ENCODE measurements at places on chromosomes 6 and 20.

DNA sequence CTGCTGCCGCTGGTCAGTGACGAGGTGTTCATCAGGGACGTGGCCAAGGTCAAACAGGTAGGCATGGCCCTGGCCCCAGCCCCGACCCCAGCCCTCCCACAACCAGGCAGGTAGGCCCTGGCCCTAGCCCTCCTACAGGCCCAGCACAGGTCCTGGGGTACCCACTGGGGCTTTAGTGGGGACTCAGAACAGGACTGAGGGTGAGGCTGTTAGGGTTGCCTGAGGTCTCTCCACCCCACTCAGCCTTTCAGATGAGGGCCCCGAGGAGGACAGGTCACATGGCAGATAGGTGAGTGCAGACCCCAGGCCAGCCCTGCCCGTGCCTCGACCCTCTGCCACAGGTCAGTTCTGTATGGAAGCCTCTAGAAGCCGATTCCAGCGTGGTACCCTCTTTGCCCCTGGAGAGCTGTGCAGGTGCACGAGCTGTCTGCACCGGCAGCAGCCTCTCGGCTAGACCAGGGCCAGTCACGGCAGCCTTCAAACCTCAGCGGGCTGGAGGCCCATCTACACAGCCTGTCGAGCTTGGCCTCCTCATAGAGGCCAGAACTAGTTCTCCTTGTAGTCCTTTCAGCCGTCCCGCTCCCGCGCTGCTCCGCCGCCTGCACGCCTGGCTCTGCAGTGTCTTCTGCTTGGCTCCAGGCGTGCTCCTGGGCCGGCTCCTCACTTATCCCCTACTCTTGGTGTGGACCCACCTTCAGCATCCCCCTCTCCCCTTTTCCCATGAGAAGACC is 35.5 kb downstream of the PYGB start:
- no peak for DNase-seq

DNA sequence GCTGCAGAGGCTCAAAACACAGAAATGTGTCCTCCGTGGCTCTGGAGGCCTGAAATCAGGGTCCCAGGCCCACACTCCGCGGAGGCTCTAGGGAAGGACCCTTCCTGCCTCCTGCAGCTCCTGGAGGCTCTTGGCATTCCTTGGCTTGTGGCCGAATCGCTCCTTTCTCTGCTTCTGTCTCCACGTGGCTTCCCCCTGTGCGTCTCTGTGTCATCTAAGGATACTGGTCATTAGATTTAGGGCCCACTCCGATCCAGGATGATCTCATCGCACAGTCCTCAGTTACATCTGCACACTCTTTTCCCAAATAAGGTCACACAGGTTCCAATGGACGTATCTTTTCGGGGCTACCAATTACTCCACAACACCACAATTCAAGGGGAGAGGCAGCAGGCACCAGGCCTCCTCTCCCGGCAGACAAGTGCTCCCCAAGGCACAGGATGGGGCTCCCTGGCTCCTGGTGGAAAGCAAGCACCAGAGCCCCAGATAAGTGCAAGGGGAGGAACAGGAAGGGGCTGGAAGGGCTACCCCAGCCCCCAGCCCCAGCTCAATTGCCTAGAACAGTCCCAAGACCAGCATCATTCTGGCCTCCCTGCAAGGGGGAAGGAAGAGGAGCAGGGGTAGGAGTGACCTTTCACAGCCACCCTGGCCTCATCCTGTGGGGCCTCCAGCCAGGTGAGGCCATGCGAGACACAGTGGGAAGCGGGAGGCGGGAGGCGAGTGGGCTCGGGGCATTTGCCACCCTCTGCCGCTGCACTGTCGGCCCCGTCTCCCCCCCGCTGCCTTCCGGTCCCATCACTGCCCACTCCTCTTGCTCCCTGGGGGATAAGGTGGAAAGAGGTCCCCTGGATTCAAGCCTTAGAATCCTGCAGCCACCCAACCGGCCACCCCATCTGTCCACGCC is 16.3 kb downstream of the NTSR1 start:
- DNase-seq = no peak

DNA sequence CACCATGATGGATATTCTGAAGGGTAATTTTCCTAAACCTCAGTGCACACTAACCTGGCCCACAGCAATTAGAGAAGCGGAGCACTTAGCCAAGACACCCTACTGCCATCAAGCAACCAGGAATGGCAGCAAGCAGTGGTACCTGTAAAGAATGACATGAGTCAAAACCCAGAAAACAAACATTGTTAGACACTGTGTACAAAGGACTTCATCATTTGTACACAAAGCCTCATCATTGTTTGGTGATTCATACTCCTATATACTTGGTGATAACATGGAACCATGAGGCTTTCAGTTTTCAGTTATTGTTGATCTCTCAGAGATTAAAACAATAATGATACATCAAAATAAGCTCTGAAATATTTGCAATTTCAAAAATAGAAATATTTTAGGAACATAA is 74.6 kb downstream of the MLIP start:
- DNase-seq = no peak

DNA sequence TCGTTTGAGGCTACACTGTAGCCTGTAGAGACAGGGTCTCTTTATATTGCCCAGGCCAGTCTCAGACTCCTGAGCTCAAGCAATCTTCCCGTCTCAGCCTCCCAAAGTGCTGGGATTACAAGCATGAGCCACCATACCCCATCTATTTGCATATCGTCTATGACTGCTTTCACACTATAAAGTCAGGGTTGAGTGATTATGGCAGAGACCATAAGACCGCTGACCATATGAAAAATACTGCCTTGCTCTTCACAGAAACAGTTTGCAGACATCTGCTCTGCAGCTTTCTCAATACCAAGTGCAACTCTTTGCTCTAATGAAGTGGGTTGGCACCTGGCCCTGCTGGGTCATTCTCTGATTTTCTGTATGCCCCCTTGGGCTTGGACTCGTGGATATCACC is 79.5 kb upstream of the PAK5 start:
- peak; percentile 62 for DNase-seq

- peak; percentile 85 for DNase-seq
Observed at GRCh38 chr20:44683263-44684046, 31.7 kb upstream of the CCN5 start.

- no peak for DNase-seq
Observed at GRCh38 chr6:149150801-149151398, 166.6 kb upstream of the TAB2 start.

GRCh38 chr20:45433976-45434375 is 18.0 kb downstream of the PIGT start:
- DNase-seq = no peak

DNA sequence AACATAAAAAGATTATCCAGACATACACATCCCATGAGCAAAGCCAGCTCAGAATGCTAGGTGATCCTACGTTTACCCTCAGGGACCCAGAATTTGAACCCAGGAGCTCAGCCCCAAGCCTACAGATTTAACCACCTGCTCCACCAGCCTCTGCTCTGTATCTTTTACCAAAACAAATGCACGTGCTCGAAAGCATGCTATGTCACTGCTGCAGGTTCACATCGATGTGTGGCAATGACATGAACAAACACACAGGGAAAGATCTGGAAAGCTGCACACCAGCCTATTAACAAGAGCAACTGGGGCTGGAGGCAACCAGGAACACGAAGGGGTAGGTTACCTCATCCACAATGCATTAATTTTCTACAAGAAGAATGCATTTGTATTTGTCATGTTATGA is 32.1 kb downstream of the PREX1 start:
- DNase-seq = no peak

DNA sequence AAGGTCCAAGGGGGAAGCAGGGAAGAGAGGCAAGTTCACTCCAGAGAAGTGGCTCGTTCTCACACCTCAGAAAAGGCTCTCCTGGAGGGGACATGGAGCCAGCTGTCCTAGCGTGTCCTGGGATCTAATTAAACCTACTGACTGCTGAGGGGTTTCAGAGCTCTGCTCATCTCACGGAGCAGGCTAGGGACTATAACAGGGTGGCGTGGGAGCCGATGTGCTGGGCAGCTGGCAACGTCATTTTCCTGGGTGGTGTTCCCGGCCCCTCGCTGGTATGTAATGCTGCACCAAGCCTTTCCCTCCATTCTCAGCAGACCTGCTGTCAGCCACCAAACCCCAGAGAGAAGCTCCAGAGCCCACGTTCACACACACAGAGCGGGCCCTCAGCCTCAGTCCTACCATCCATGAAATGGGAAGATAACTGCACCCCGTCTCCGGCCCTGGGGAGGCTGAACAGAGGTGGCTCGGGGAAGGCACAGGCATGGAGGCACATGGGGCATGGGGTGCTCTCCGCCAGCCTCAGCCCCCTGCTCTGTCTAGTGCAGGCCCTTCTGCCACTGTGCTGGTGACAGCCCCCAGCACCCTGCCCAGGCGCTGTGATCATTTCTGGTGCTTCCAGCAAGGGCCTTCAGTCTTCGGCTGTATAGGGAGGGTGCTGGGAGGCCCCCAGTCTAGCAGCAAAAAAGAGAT is 1.9 kb downstream of the CST7 start:
- DNase-seq = no peak

DNA sequence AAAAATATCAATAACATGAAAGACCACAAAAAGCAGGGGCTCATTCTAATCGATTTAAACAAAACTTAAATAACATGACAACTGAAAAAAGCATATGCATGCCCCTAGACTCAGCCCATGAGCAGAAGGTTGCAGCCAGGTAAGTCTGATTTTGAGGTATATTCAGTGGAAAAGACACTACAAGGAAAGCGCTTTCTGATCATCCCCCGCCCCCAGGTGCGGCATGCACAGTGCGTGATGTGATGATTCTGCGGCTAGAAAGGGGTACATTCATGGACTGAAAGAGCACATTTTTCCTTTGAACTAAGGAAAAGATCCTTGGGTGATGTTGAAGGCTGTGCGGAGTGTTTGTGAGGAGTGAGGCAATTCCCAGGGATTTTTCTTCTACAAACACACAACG is 16.9 kb upstream of the FOXC1 start:
- DNase-seq = no peak

DNA sequence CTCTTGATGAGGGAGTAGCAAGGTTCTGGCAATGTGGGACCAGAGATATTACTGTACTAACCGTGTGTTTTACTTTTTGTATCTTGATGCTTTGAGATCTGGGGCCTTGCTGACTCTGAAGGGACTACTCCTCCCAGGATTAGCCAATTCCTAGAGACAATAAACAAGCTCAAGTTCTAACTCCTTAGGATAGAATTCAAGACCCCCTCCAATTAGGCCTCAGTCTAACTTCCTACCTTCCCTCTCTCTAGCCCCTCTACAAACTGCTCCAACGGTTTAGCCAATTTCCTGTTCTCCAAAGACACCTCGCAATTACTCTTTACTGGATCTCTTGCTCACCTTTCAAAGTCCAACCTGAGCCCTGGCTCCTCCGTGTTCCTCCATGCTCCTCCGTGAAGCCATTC is 158.7 kb upstream of the JARID2 start:
- no peak for DNase-seq

DNA sequence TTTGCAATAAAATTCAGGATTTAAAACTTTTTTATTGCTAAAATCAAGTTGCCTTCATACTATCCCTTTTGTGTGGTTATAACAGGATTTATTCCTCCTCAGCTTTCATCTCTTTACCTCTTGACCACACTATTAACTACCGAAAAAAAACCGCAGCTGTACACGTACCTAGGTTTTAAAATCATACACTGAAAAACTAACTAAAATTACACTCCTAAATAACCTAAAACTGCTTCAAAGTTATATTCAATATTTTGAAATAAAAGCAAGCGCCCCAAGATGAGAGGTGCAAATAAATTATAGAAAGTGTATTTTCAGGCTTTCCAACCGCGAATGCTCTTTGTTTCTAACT is 1.4 kb downstream of the MPC1 start:
- no peak for DNase-seq

DNA sequence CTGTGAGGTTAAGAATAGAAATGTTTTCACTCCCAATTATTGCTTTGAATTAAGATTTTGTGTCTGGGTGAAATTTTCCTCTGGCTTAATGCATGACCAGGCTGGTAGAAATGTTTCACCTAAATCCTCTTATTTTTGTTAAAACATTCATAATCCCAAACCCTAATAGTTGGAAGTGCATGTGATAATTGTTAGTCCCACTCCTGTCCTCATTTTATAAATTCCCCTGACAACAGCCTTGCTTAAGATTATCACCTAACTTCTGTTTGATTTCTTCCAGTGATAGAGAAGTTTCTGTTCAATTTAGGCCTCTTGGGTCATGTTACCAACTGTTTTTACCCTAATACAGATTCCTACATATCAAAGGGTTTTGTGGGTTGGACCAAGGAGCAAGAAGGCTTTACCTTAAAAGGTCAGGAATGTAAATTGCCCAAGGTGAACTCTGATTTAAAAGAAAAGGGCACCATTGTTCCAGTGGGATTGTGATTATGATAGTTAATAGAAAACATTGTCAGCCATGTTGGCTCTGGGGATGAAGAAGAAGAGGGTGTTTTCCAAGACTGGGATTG is 158.7 kb upstream of the CENPW start:
- DNase-seq = no peak

GRCh38 chr20:33209789-33210188 is 7.4 kb upstream of the BPIFA3 start:
- peak; percentile 66 for DNase-seq

DNA sequence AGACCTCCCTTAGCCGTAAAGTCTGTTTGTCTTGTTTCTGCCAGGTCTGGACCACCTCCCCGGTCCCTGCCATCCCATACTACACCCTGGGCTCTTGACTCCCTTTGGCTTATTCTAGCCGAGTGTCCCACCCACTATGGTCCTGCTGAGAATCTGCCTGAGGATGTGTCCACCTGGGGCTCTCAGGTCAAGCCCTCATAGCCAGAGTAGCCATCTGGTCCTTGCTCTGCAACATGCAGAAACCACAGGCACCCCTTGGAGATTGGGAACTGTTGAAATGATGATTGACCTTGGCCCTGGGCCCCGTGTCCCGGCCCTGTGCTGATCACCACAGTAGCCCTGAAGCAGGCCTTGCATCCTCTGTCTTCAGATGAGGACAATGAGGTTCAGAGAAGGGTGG is 44.0 kb downstream of the VSTM2L start:
- DNase-seq = no peak

- no peak for DNase-seq
Observed at GRCh38 chr6:125944434-125944816, 12.1 kb upstream of the HINT3 start.

DNA sequence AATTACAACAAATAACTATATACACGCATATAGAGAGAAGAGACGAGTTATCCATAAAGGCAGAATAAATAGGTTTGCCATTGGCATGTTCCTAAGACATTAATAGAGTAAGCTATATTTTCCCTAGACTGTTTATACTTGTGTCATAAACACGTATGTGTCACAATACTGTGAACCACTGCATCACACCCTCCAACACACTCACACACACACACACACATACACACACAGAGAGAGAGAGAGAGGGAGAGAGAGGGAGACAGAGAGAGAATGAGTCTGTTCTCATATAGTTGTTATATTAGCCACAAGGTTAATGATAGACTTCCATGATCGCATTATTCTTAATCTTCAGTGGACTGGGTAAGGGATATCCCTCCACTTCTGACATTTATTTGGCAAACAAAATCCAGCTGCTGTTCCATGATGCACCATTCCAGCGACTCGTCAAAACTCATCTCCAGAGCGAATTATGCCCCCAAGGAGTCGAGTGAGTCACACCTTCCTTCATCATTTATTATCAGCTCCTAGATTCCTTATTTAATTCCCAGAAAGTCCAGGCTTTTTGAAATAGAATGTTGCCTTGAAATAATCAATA is 82.8 kb upstream of the HIVEP1 start:
- DNase-seq = no peak
